ENCODE measurements at places on chromosomes 11 and 22.

- peak; percentile 43 for DNase-seq
Observed at GRCh38 chr11:117072517-117073461, 25.4 kb downstream of the SIK3 start.

DNA sequence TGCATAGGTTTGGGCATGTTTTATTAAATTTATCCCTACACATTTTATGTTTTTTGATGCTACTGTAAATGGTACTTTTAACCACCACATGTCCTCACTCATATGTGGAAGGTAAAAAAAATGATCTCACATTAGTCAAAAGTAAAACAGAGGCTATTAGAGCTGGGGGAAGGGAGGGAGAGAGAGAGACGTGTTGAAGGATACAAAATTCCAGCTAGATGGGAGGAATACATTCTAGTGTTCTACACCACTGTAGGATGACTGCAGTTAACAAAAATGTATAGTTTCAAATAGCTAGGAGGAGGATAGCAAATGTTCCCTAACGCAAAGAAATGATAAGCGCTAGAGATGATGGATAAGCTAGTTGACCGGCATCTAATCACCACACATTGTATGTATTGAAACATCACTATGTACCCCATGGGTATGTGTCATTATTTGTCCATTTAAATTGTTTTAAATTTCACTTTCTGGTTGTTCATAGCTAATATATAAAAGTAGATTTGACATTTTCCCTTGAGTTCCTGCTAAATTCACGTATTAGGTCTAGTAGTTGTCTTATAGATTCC lies 9.9 kb upstream of the GNB1L start:
- no peak for DNase-seq

GRCh38 chr22:48807155-48807554 lies 1020.5 kb downstream of the BRD1 start:
- peak; percentile 70 for DNase-seq

GRCh38 chr11:78818201-78818600 lies 243.5 kb upstream of the NARS2 start:
- DNase-seq: no peak

DNA sequence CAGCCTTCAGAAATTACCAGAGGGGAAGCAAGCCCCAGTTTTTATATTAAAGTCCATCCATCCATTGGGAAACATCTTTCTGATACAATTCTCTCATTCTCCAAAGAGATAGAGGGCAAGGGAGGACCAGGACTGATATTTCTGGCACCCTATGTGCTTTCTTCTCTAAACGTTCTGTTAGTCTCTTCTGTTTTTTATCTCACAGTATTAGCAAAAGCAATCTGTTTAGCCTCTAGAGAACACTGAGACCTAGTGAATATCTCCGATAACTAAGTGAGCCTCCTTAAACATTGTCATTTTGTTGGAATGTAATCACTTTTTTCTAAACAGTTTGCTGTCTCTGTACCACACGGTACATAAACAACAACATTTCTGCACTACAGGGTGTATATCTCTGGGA lies 464.6 kb downstream of the JRKL start:
- DNase-seq: no peak

DNA sequence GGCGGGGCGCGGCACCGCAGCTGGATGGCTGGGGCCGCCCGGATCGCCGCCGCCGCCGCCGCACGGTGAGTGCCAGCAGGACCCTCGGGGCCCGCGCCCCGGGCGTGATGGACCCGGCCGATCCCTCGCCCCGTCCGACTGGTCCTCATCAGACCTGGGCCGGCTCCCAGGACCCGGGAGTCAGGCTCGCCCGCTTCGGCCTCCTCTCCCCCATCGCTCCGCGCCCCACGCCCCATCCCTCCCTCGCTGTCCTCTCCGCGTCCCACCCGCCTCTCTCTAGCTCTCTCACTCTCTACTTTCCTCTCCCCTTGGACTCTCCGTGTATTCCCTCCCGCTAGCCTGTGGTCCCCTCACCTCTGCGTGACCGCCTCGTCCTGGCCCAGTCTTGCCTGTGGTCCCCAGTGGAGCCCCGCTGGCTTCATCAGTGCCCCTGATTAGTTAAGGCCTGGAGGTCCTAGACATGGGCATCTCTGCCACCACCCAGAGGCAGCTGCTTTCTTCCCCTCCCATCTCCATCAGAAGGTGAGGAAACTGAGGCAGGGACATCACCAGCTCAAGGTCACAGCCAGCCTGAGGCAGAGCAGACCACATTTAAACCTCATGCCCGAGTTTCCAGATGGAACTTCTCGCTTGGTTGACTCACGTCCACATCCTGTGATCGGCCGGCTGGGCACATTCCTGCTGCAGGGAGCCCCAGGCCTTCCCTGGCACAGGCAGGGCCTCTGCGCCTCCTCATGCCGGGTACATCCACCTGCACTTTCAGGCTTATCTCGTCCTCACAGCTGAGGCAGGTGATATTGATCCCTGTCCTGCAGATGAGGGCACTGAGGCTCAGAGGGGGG lies 429 bp downstream of the SLC39A13 start:
- no peak for DNase-seq

DNA sequence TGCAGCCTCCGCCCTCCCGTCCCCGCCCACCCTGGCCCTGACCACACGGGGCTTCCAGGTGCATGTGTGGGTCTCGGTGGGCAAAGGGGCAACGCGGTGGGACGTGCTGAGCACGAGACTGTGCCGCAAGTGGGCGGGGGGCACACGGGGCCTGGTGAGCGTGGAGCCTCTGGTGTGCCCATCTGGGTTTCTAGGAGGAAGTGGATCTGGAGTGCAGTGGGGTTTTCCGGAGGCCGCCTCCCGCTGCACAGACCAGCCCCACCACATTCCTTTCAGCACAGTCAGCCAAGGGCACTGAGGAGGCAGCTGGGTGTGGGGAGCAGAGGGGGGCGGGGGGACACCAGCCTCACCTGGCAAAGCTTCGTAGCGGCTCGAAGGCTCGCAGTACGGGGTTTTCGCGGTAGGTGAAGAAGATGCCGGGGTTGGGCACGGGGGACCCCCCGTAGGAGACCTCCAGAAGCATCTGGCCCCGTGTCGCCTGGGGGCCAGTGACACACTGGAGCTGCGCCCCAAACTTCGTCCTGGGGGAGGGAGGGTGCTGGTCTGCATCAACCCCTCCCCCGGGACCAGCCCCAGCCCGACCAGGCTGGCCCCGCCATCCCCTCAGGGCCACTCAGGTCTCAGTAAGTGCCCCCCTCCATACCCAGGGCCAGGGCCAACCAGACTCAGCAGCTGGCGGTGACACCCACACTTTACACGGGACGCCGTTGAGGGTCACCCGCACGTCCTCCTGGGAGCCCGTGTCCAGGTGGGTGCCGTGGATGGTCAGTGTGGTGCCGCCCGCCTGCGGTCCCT lies 12.4 kb upstream of the MAPK11 start:
- DNase-seq: no peak

DNA sequence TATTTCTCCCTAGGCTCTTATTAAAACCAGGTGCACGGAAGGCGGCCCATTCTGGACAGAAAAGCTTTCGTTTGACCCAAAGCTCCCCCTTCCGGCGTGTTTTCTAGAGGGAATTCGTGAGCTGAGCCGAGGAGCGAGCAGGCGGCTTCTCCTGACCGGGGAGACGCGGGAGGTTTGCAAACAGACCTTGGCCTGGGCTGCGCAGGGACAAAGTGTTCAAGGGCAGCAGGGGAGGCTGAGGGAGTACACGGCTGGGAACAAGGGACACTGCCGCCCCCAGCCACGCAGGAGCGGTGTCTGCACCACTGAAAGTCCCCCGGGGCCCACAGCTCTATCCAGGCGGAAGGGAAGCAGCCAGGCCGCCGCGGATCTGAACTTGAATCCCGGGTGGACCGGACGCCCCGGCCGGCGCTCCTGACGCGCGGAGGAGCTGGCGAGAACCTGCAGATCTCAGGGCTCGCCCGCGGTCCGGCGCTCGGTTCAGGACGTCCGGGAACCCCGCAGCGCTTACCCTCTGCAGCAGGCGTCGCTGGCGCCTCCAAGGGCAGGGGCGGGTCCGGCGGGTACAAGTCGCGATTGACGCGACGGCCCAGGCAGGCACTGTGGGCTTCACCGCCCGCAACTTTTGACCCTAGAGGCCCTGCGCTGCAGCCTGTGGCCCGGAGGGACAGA lies 101.9 kb downstream of the WT1 start:
- no peak for DNase-seq

DNA sequence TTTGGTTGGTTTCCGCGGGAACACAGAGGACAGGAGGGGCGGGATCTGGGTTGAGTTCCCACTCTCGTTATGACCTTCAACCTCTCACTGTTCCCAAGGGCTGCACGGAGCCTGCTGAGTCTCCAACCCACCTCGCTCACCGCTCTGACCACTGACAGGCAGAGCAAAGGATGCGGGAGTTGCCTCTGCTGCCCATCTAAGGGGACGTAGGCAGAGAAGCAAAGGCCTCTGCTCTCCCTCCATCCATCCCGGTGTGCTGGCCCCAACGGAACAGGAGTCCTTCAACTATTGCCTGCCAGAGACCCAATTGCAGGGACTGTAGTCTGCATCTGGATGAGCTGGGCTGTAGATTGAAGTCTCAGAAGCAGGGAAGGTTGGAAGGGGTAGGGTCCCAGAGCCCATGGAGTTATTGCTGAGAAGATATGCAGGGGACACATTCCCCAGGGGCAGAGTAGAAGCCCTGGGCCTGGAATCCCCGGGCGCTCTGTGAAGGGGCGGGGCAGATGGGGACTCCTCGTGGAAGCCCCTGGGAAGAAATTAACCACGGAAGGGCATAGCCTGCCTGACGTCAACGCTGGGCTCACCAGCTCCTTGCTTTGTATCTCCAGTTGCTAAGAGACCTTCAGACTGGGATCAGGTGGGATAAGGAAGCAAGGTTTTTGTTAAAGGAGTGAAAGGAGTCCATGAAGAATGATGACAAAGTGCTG lies 12.7 kb upstream of the FXYD2 start:
- no peak for DNase-seq

DNA sequence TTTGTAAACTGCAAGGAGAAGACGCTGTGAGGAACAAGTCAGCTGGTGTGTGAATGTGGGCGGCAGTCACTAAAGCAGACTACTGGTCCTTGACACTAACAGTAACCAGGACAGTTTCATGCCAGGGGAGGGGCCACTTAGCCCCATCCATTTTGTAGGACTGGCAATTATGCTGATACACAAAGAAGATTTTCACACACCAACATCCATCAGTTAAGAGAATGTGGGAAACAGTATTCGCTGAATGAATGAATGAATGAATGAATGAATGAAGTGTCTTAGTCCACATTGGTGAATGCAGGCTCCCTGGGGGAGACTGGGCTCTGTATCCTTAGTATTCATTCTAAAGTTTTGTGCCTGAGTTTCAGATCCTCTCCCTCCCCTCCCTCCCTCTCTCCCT lies 590.4 kb downstream of the BRD1 start:
- DNase-seq: no peak

GRCh38 chr11:117026593-117027330 lies 71.5 kb downstream of the SIK3 start:
- no peak for DNase-seq

GRCh38 chr11:116454020-116454645 lies 318.7 kb downstream of the BUD13 start:
- peak; percentile 18 for DNase-seq

DNA sequence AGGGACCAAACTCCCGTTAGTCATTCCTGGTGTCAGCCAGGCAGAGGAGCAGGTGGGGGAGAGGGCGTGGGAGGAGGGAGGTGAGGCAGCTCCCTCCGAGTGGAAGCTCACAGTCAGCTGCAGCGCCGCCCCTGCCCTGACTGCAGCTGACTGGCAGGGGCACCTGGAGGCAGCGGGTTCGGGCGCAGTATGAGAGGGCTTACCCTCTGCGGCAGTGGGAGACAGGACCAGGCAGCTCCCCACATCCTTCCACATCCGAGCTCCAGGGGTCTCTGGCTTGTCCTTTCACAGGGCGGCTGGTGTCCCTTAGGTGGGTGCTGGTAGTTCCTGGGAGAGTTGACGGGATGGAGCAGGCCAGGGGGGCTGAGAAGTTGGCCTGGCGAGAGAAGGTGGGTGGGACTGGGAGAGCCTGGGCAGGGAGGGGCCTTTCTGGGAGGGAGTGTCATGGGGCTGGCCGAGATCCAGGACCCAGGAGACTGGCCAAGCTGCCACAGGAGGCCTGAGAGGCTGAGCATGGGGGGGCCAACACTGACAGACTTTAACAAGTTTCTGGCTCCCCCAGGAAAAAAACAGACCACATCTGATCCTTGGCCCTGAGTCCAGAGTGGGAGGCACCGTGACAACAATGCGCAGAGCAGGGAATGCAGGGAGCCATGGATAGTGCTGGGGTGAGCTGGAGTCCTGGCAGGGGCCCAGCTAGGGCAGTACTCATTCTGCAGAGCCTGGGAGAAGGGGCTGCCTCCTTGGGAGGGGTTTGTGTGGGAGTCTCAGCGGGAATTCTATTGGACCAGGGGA lies 4.9 kb downstream of the ADORA2A start:
- DNase-seq: no peak

DNA sequence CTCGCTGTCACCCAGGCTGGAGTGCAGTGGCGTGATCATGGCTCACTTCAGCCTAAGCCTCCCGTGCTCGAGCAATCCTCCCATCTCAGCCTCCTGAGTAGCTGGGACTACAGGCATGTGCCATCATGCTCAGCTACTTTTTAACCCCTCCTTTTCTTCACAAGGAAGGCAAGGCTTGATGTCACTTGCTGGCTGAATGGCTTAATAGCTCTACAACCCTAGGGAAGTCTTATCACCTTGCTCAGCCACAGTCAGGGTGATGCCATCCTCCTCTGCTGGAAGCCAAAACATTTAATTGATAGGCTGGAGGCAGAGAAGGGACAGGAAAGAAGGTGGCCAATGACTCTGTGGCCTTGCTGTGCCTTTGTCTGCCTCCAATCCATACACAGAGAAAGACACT lies 131.9 kb downstream of the MED15 start:
- DNase-seq: no peak

GRCh38 chr22:44301039-44301438 lies 11.7 kb downstream of the SHISAL1 start:
- DNase-seq: no peak

DNA sequence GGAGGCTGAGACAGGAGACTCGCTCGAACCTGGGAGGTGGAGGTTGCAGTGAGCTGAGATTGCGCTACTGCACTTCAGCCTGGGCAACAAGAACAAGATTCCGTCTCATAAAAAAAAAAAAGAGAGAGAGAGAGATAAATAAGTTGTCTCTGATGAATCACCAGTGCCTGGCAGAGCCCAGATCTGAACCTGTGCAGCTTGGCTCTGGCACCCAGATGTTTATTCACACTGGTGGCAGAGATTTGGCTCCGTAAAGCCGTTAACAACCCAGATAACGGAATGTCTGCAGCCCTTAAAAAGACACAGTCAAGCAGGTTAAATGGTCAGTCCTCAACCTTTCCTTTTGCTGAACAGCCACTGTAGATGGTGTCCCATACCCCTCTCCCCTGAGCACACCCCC lies 33.5 kb upstream of the RTL6 start:
- DNase-seq: no peak

- DNase-seq: no peak
Observed at GRCh38 chr11:85705800-85706199, 19.8 kb upstream of the CCDC89 start.

Measured in DMS79 treated with DMSO at 0.1 percent for 48 hours (cell line).